Endothelial cell of umbilical vein (primary cell): ENCODE measurements at places on chromosomes 16 and 17. TPM values are rescaled to one million over a fixed set of nuclear protein-coding genes. Genes with fewer than 3 reads are reported as not detected.

The TPSB2 gene
- not detected in 2 replicates for total RNA-seq

- H3K4me3 ChIP-seq: no peak overlapping the region
- H3K36me3 ChIP-seq: no peaks in the 10 kb centered on the region
- no peak for DNase-seq
- no peak overlapping the region for H3K27ac ChIP-seq
- H3K27me3 ChIP-seq: peaks cover 2% of the 10 kb centered on the region
Measured at GRCh38 chr17:19613979-19614378, 34.6 kb upstream of the ALDH3A2 start.

The CA5A gene
- total RNA-seq: not detected in 2 replicates

The PPL gene
- 0.05 and 0.20 TPM in 2 replicates for total RNA-seq

DNA sequence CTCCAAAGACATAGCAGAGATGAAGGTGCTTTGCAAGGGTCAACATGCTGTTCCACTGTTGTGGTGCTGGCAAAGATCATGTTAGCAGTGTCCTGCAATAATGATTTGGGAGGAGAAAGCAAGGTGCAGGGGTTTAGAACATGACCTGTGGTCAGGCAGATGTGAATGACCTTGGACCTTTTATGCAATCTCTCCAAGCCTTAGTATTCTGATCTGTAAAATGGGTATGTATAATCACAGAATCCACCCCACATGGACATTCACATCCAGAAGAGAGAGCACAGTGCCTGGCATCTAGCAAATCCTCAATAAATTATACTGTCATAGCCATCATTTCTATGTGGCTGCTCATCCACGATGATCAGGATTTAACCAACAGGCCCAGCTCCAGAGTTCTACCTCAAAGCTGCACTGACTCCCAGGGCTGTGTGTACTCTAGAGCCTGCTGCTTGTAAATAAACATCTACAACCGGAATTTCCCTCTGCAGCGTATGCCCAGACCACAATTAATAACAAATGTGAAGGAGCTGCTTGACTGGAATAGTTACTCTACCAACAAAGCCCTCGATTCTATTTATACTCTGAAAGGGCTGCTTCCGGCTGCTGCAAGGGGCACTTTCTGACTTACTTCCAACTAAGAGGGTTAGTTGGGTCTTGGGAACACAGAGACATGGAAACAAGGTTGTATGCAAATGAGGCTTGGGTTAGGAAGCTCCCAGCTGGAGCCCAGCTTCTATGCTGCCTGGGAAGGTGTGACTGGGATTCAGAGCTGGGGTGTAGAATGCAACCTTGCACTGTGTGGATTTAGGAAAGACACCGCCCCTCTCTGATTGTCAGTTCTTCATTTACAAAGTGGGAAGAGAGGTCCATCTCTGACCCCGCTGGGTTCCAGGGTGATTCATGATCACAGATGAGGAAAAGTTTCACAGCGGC is 265.2 kb downstream of the XYLT1 start:
- no peaks in the 10 kb centered on the region for H3K36me3 ChIP-seq
- no peak overlapping the region for H3K4me3 ChIP-seq
- no peaks in the 10 kb centered on the region for H3K4me1 ChIP-seq
- no peaks in the 10 kb centered on the region for H3K27me3 ChIP-seq
- no peak overlapping the region for H3K27ac ChIP-seq

DNA sequence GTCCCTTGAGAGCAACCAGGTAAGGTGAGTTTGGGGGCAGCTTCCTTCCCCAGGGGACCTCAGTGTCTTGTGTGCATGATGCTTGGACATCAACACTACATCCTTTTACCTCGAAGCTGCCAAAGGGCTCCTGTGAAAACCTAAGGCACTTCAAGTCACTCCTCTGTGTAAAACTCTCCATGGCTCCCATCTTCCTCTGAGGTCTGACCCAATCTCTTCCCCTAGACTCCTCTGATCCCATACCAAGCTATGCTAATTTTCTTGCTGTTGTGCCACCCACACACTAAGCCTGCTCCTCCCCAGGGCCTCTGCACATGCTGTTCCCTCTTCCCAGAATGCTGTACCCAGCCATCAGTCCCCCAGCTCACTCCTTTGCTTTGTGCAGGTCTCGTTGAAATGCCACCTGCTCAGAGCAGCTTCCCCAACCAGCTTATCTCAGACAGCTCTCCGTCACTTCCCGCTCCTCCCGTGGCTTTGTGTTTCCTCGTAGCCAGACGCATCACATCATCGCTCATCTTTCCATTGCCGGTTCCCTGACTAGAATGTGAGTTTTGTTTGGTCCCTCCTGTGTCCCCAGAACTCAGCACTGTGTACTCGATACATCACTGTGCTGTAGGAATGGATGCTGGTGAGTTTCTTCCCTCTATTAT is 78.4 kb downstream of the CNGB1 start:
- H3K27me3 ChIP-seq: peaks cover 2% of the 10 kb centered on the region
- H3K36me3 ChIP-seq: no peaks in the 10 kb centered on the region
- no peak for DNase-seq
- no peak overlapping the region for H3K27ac ChIP-seq
- H3K4me1 ChIP-seq: peaks cover 20% of the 10 kb centered on the region

The ANKRD13B gene
- 21.1 and 22.8 TPM in 2 replicates for total RNA-seq

The TBC1D3 gene
- 1.9 and 2.6 TPM in 2 replicates for total RNA-seq

The ESRP2 gene
- 0.66 and 0.99 TPM in 2 replicates for total RNA-seq

DNA sequence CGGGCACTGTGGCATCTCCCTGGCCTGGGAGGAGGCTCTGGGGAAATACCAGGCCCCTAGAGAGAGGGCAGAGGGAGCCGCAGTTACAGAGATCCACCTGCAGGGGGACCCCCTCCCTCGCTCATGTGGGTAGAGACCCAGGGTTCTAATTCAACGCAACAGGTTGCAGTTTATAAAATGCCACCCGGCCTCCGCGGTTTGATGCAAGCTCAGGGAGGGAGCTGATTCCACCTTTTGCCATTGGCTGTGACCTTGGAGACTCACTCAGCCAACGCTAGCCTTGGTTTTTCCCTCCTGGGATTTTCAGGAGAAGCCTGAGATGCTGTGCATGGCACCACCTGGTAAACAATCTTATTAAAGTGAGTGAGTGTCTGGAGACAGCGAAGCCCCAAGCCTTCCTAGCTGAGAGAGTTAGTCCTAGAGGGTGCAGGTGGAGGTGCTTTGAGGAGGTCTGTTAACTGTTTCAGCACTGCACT is 12.1 kb downstream of the TTLL6 start:
- H3K4me1 ChIP-seq: no peaks in the 10 kb centered on the region
- DNase-seq: peak; percentile 47
- peaks cover 5% of the 10 kb centered on the region for H3K27me3 ChIP-seq
- no peak overlapping the region for H3K4me3 ChIP-seq

- no peak for DNase-seq
- peaks cover 52% of the 10 kb centered on the region for H3K4me1 ChIP-seq
- H3K27me3 ChIP-seq: no peaks in the 10 kb centered on the region
- H3K4me3 ChIP-seq: peak overlapping the region; percentile 44
- H3K27ac ChIP-seq: peak overlapping the region; percentile 89
- H3K36me3 ChIP-seq: peaks cover 4% of the 10 kb centered on the region
Measured at GRCh38 chr16:19115148-19116021, 1.6 kb downstream of the ITPRIPL2 start.

The TP53 gene
- 128 and 138 TPM in 2 replicates for total RNA-seq

The OR2C1 gene
- not detected in 2 replicates for total RNA-seq

DNA sequence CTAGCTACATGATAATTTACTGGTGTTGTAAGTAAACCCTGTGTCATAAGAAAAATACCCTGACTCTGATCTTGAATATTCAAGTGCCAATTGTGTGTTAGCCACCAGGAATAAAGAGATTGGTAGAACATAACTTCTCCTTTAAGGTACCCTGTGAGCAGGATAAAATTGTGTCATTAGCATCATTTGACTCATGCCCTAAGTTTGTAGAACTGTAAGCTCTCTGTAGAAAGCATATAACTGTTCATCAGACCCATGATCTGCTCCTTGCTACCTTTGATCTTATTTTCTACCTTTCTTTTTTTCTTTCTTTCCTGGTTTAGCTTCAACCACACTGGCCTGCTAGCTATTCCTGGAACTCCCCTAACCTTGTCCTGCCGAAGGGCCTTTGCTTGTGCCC is 35.8 kb downstream of the PTRH2 start:
- H3K4me1 ChIP-seq: peaks cover 53% of the 10 kb centered on the region
- no peaks in the 10 kb centered on the region for H3K27me3 ChIP-seq
- peak overlapping the region; percentile 24 for H3K27ac ChIP-seq

- peaks cover 9% of the 10 kb centered on the region for H3K36me3 ChIP-seq
- H3K4me1 ChIP-seq: peaks cover 17% of the 10 kb centered on the region
- peak; percentile 25 for DNase-seq
- no peaks in the 10 kb centered on the region for H3K27me3 ChIP-seq
Measured at GRCh38 chr16:57255686-57256415, 10.8 kb downstream of the ARL2BP start.

The DRC3 gene
- 1.6 and 2.3 TPM in 2 replicates for total RNA-seq

The KRTAP3-1 gene
- total RNA-seq: not detected in 2 replicates

DNA sequence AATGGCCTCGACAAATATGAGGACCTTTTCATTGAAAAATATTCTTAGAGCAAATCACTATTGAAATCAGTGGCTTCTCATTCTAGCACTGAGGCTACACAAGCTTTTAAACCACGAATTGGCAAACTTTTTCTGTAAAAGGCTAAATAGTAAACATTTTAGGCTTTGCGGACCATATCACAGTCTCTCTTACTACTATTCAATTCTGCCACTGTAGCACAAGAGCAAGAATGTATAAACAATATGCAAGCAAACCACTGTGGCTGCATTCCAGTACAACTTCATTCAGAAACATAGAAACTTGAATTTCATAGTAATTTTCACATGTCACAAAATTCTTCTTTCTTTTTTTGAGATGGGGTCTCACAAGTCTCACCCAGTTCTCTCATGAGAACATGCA is 49.1 kb downstream of the PHLPP2 start:
- H3K36me3 ChIP-seq: peaks cover 7% of the 10 kb centered on the region
- no peaks in the 10 kb centered on the region for H3K4me1 ChIP-seq
- no peak for DNase-seq
- H3K27me3 ChIP-seq: no peaks in the 10 kb centered on the region
- H3K27ac ChIP-seq: no peak overlapping the region

- H3K4me3 ChIP-seq: no peak overlapping the region
- H3K4me1 ChIP-seq: peaks cover 5% of the 10 kb centered on the region
- no peaks in the 10 kb centered on the region for H3K27me3 ChIP-seq
Measured at GRCh38 chr17:46759141-46759540, 59.4 kb downstream of the WNT3 start.

DNA sequence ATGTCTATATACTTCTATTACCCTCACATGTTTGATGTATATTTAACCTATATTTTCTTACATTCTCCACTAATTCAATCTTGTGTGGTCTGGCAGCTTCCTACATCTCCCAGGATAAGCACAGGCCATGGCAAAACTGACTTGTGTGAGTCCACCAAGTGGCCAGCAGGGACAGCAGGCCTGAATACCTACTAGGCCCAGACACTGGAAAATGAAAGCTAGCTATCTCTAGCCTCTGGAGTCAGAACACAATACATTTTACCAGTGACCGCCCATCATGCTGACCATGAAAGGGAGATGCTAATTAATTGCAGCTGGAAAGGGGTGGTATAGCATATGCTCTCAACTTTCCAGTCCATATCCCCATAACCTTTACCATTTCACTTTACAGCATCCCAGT is 132.3 kb downstream of the PCTP start:
- H3K36me3 ChIP-seq: no peaks in the 10 kb centered on the region
- no peaks in the 10 kb centered on the region for H3K27me3 ChIP-seq
- no peak for DNase-seq

- no peak overlapping the region for H3K27ac ChIP-seq
- H3K27me3 ChIP-seq: no peaks in the 10 kb centered on the region
- DNase-seq: no peak
- H3K4me3 ChIP-seq: no peak overlapping the region
Measured at GRCh38 chr16:617855-618254, 12.9 kb upstream of the WFIKKN1 start.

DNA sequence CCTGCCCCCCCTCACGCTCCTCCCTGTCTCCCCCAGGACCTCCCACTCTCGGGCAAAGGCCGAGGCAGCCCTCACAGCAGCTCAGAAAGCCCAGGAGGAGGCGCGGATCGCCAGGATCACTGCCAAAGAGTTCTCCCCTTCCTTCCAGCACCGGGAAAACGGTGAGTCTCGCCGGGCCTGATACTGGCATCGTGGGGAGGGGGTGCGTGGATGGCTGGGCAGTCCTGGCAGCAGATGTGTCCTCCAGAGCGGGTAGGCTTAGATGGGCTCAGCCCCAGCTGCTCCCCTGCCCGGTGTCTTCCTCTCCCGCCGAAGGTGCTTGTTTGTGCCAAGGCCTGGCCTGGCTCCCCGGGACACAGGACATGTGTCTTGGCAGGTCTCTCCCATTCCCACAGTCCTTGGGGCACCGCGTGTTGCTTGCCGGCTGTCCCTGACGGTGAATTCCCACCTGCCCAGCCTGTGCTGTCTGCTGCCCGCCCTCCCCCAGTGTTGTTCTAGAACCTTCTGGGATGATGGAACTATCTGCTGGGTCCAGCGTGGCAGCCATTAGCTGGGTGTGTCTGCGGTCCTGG is 81.6 kb downstream of the KLHDC4 start:
- no peaks in the 10 kb centered on the region for H3K36me3 ChIP-seq
- no peaks in the 10 kb centered on the region for H3K4me1 ChIP-seq

DNA sequence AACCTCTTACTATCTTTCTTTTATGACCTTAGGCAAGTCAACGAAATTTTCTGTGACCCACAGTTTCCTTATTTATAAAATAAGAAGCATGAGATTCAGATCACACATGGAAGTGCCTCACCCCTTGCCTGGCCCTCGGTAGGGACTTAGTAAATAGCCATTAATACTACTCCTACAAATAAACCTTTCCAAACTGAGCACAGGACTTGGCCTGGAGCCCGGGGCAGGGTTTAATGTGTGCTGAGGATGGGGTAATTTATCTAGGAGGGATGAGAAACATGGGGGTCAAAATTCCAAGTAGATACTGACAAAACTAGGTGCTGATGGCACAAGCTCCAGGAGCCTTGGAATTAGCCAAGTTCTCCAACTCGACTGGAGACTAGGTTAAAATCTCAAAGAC is 35.0 kb downstream of the PITPNC1 start:
- H3K4me3 ChIP-seq: no peak overlapping the region
- no peak overlapping the region for H3K27ac ChIP-seq
- no peaks in the 10 kb centered on the region for H3K36me3 ChIP-seq
- DNase-seq: no peak

DNA sequence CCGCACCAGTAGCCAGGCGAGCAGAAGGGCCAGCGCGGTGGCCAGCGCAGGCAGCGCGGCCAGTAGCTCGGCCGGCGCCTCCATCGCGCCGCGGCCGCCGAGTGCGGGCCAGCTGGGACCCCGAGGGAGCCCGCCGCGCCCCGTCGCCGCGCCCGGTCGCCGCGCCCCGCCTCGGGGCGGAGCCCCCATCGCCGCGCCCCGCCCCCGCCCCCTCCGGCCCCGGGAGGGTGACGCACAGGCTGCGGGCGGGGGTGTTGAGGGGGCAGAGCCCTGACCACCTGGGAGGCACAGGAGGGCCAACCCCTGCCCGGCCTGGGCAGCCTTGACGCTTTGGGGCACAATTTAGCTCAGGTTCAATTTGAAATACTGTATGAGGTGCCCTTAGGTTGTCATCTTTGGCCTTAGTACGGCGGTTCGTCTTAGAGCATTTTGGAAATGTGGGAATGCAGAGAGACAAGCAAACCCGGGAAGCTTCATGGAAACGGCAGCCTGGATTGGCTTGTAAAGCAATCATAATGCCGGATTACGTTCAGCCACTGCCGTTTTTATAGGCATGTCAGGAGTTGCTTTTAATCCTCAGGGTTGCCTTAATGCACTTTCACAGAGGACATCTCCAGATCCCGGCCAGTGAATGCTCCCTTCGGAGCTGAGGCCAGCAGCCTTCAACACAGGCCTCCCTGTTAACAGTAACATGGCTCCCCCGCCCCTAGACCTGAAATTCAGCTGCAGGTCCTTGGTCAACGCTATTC is at the start of gene MXRA7:
Gene MXRA7, minus strand, starts transcription at position 103 of the 749 bp plus-strand sequence. Its CDS starts 19 bp downstream, at position 84.
- H3K4me3 ChIP-seq: peak within 1 kb of the TSS; percentile 72
- peaks cover 22% of the 10 kb centered on the region for H3K4me1 ChIP-seq
- DNase-seq: peak; percentile 61
- H3K27ac ChIP-seq: peak within 1 kb of the TSS; percentile 51
